Activated CD4-positive, CD25-positive, alpha-beta regulatory T cell (primary cell): ENCODE measurements at places on chromosomes 16 and 17.

DNA sequence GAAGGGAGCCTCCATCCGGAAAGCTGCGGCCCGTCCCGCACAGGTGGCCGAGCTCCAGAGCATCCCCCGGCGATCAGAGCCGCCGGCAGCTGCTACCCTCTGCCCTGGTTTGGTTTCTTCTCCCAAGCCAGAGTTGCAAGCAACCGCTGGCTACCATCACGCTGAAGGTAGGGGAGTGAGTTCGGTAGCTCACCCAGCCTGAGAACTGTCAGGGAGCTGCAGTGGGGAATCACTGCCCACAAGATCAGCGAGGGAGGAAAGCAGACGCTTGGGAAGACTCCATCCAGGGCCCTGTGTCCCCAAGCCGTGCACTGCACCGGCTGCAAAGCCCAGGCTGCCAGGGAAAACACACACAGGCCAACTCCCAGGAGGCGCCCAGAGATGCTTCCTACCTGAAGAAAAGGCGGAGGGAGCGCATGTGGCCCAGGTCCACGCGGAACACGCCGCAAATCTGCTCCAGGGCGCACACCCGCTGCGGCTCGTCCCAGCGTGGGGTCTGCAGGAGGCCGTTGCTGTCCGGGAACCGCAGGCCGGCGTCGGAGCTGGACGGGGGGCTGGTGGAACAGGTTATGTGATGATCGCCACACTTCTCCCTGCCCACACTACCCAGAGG, 83.3 kb downstream of the TBC1D16 start:
- DNase-seq: no peak

DNA sequence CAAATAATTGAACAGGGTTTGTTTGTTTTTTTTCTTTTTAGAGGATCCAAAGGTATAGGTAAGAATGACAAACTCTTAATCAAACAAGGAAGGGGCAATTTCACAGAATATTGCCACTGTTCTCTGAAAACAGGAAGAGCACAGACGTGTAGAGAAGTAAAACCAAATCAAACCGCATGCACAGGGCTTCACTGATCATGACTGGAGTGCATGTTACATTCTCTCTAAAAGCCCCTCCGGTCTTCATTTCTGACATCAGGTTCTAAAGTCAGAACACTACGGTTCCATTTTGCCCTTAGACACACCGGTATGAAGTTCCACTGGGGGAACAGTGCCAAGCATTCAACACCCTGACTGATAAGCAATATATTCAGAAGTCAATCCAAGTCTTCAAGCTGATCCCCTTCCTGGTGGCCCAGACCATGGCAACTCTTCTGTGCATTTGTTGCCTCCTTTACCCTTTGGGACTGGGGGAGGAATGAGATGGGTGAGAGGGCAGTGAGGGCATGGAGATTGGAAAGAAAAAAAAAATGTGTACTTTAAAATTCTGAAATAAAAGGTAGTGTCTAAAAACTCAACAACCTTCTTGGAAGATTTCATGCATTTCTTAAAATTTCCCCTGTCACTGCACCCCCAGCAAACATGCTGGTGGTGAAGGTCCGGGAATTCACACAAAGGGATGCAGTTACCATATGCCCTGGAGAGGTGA, 1.4 kb downstream of the MMD start:
- DNase-seq: no peak

DNA sequence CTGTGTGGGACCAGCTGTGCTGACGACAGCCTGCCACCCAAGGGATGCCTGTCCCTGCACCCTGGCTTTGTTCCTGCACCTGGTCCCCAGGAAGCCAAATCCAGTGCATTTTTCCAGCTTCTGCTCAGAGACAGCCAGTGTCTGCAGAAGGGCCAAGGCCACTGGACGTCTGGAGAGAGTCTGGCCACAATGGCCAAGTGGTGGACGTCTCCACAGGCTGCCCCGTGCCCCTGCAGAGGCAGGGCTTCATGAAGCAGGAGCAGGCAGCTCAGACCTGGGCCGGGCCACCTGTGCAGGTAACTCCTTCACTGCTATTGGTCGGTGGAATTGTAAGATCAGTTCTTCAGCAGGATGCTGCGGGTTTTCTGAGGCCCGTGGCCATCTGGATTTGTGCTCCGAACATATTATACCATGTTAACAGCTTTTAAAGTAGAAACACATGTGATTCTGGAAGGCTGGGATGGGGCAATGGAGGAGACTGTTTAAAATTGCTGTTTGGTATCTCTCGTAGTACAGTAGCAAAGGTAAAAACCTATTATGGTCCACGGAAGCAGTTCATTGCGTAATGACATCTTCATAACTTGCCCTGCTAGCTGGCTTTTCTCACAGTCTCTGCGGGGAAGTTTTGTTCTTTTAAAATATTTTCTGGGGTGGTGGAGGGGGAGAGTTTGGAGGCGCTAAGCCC, 185.3 kb downstream of the CCDC182 start:
- DNase-seq: no peak

- no peak for DNase-seq
Observed at GRCh38 chr16:48359983-48360382, 25.2 kb downstream of the SIAH1 start.

GRCh38 chr16:55045756-55046460, 115.2 kb downstream of the IRX5 start:
- no peak for DNase-seq
